ENCODE measurements at places on chromosomes 12 and 14. TPM values are rescaled to one million over a fixed set of nuclear protein-coding genes. Genes with fewer than 3 reads are reported as not detected.
A peak's percentile ranks its signal among the peaks of the same experiment; 100 is the strongest.

- H3K4me3 ChIP-seq, result no peak overlapping the region
- H3K27me3 ChIP-seq, result no peaks in the 10 kb centered on the region
- no peak overlapping the region for H3K27ac ChIP-seq
- H3K36me3 ChIP-seq, result no peaks in the 10 kb centered on the region
- DNase-seq, result no peak
These were observed 171.7 kb downstream of the MIPOL1 start for GRCh38 chr14:37369425-37369824.

- H3K36me3 ChIP-seq, result peaks cover 14% of the 10 kb centered on the region
- H3K27ac ChIP-seq, result no peak overlapping the region
- no peak for DNase-seq
- no peaks in the 10 kb centered on the region for H3K27me3 ChIP-seq
- peaks cover 20% of the 10 kb centered on the region for H3K4me1 ChIP-seq
- H3K4me3 ChIP-seq, result no peak overlapping the region
These were observed 53.6 kb downstream of the TEAD4 start for GRCh38 chr12:3012786-3013185.

Gene RHOJ
- total RNA-seq, result 177 TPM

DNA sequence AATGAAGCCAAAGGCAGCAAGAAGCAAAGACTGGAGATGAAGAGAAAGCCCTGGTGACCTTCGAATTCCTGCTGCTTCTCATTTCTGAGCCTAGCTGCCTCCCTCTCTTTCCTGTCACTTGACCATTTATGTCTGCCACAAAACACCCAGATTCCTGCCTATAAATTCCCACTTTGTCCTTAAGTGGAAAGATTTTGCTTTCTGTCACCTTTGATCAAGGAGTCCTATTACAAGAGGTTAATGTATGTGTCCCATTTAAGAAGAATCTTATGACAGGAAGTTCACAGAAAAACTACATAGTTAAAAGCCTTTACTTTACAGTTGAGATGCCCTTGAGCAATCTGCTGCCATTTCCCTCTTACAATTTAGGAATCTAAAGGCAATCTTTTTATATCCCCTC lies 155.7 kb downstream of the GALC start:
- H3K36me3 ChIP-seq, result no peaks in the 10 kb centered on the region
- H3K4me1 ChIP-seq, result no peaks in the 10 kb centered on the region
- no peak overlapping the region for H3K4me3 ChIP-seq
- no peak overlapping the region for H3K27ac ChIP-seq
- DNase-seq, result no peak

GRCh38 chr14:43877351-43877960 lies 629.6 kb downstream of the FSCB start:
- no peaks in the 10 kb centered on the region for H3K4me1 ChIP-seq
- DNase-seq, result no peak
- H3K27me3 ChIP-seq, result no peaks in the 10 kb centered on the region
- H3K4me3 ChIP-seq, result no peak overlapping the region
- no peak overlapping the region for H3K27ac ChIP-seq

DNA sequence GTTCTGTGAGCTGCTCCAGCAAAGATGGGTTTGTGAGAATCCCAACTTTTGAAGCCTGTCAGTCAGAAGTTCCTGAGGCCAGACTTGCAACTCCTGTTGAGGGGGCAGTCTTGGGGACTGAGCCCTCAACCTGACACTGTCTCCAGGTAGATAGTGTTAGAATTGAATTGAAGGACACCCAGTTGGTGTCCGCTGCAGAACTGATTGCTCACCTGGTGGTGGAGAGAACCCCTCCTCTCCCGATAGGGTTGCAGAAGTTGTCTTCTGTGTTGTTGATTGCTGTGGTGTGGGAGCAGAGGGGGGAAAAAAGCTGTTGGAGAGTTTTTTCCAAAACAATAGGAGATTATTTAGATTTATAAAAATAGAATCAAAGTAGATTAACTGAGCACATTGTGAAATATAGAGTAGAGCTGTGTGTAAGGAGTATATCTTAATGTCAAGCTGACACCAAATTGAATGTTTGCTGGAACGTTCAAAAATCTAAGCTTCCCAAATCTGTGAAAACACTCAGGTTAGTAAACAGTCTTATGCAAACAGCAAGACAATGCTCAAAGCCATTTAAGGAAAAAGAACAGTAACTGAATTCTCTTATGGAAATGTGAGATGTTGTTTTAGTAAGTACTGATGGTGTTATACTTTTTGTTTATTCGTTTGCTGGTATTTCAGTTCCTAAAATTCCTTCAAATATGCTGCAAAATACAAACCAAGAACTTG lies 18.6 kb downstream of the HIF1A start:
- DNase-seq, result no peak
- H3K27ac ChIP-seq, result no peak overlapping the region
- no peaks in the 10 kb centered on the region for H3K36me3 ChIP-seq
- no peaks in the 10 kb centered on the region for H3K27me3 ChIP-seq

Gene TMEM132C
- not detected for total RNA-seq

Gene PWP1
- total RNA-seq, result 68.6 TPM

Gene ACOT2
- 28.8 TPM for total RNA-seq

- no peaks in the 10 kb centered on the region for H3K36me3 ChIP-seq
- no peak overlapping the region for H3K4me3 ChIP-seq
These were observed 471.2 kb downstream of the DIO2 start for GRCh38 chr14:79740066-79740601.

DNA sequence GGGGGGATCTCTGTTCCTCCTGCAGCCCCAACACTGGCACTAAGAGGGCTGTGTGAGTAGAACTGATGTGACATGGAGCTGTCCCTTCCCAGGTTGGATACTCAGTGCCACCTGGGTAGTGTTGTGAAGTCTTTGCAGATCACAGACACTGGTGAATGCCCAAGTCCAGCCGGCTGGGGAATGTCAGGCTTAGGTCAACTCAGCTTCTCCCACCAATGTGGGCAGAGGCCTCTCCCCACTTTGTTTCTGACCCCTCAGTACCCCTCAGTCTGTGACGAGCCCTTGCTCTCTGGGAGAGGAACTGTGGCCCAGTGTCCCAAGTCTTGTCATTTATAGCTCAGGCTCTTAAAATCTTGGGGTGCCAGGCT lies 11.3 kb downstream of the SLC25A29 start:
- no peak overlapping the region for H3K4me3 ChIP-seq
- H3K36me3 ChIP-seq, result peaks cover 51% of the 10 kb centered on the region
- no peaks in the 10 kb centered on the region for H3K27me3 ChIP-seq
- H3K4me1 ChIP-seq, result no peaks in the 10 kb centered on the region
- H3K27ac ChIP-seq, result no peak overlapping the region

DNA sequence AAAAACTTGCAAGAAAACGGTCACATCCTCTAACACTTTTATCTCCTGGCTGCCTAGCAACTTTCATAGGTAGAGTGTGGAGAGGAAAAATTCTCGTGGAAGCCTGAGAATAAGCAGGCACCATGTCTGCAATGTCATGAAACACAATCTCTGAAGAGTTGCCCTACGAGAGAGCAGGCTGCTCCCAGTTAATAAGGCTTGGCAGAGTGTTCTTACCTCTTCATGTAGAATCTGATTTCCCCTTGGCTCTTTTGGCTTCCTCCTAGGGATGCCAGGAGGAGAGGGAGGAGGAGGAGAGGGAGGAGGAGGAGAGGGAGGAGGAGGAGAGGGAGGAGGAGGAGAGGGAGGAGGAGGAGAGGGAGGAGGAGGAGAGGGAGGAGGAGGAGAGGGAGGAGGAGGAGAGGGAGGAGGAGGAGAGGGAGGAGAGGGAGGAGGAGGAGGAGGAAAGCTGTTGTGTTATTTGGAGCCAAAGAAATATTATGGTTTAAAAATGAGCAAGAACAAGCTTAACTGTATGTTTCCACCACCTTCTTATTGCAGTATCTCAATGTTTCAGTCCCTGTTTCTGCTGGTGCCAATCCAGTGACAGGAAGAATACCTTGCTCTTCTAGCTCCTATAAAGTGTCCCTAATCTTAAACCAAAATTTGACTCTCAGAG lies 52.9 kb downstream of the EGLN3 start:
- no peak overlapping the region for H3K27ac ChIP-seq
- H3K36me3 ChIP-seq, result no peaks in the 10 kb centered on the region
- no peak overlapping the region for H3K4me3 ChIP-seq
- no peaks in the 10 kb centered on the region for H3K4me1 ChIP-seq

- H3K4me3 ChIP-seq, result no peak overlapping the region
- peaks cover 6% of the 10 kb centered on the region for H3K27me3 ChIP-seq
- H3K27ac ChIP-seq, result no peak overlapping the region
- no peaks in the 10 kb centered on the region for H3K36me3 ChIP-seq
- no peak for DNase-seq
These were observed 16.2 kb upstream of the PIP4K2C start for GRCh38 chr12:57574795-57575194.

- no peak overlapping the region for H3K4me3 ChIP-seq
- no peak for DNase-seq
- H3K27ac ChIP-seq, result no peak overlapping the region
- no peaks in the 10 kb centered on the region for H3K4me1 ChIP-seq
- H3K27me3 ChIP-seq, result peaks cover 2% of the 10 kb centered on the region
- H3K36me3 ChIP-seq, result no peaks in the 10 kb centered on the region
These were observed 46.4 kb downstream of the EMP1 start for GRCh38 chr12:13242936-13243335.

Gene SMARCC2
- total RNA-seq, result 121 TPM

DNA sequence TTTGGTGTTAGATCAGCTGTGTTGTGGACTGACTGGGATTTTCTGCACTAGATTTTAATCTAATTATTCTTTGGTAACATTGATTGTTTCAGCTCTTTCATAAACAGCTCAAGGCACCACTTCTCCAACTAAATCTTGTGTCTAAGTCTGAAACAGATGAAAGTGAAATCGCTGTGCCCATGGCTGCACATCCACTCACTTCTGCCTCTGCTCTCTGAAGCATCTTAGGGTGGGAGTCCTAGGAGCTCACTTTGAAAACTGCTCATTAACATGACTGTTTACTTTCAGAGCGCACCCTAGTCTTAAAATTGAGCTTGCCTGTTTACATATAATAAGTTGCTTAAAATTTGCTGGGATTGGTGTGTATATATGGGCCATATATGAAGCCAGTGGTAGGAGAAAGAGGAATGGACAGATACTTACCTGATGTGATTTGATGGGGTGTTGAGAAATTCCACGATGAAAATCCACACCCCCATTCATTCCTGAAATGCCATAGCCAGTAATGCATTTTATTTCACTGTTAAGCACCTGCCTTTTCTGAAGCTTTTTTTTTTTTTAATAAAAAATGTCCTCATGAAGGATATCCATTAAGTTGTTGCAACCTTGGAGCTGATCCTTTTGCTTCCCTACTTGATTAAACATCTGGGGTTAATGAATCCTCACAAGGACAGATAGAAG lies 52.8 kb downstream of the PPFIBP1 start:
- H3K36me3 ChIP-seq, result peaks cover 3% of the 10 kb centered on the region
- no peaks in the 10 kb centered on the region for H3K27me3 ChIP-seq
- H3K4me3 ChIP-seq, result no peak overlapping the region
- no peak overlapping the region for H3K27ac ChIP-seq

Gene FAM186B
- total RNA-seq, result 0.33 TPM

DNA sequence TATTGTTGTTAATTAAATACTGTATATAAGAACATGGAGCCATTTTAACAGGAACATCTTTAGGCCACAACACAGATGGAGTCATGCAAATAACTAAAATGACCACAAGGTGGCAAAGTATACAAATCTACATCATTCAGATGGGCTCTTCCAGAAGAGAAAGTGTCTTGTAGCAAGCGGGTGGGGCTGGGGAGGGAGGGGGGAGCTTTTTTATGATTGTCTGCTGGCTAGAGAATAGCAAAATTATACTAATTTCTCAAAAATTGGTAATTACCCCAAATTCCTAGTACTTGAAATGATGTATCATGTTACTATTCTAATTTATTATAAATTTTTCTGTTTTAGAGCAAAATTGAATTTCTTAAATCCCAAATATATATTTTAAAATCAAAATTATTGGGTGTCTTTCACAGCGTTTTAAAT lies 378.7 kb downstream of the PRKD1 start:
- no peaks in the 10 kb centered on the region for H3K27me3 ChIP-seq
- no peaks in the 10 kb centered on the region for H3K4me1 ChIP-seq
- DNase-seq, result peak; percentile 69
- H3K36me3 ChIP-seq, result no peaks in the 10 kb centered on the region
- H3K4me3 ChIP-seq, result no peak overlapping the region

Gene TPH2
- total RNA-seq, result not detected

- H3K36me3 ChIP-seq, result peaks cover 8% of the 10 kb centered on the region
- peaks cover 14% of the 10 kb centered on the region for H3K4me1 ChIP-seq
- H3K27me3 ChIP-seq, result no peaks in the 10 kb centered on the region
- DNase-seq, result no peak
- H3K27ac ChIP-seq, result peak overlapping the region; percentile 90
- H3K4me3 ChIP-seq, result peak overlapping the region; percentile 70
These were observed 968 bp upstream of the ARID4A start for GRCh38 chr14:58297412-58297761.

GRCh38 chr14:59037086-59037485 lies 151.4 kb upstream of the DAAM1 start:
- no peak for DNase-seq
- no peak overlapping the region for H3K27ac ChIP-seq
- no peaks in the 10 kb centered on the region for H3K36me3 ChIP-seq
